Neural progenitor cell (in vitro differentiated cells): ENCODE measurements at places on chromosomes 7 and 10. TPM values are rescaled to one million over a fixed set of nuclear protein-coding genes. Genes with fewer than 3 reads are reported as not detected.

DNA sequence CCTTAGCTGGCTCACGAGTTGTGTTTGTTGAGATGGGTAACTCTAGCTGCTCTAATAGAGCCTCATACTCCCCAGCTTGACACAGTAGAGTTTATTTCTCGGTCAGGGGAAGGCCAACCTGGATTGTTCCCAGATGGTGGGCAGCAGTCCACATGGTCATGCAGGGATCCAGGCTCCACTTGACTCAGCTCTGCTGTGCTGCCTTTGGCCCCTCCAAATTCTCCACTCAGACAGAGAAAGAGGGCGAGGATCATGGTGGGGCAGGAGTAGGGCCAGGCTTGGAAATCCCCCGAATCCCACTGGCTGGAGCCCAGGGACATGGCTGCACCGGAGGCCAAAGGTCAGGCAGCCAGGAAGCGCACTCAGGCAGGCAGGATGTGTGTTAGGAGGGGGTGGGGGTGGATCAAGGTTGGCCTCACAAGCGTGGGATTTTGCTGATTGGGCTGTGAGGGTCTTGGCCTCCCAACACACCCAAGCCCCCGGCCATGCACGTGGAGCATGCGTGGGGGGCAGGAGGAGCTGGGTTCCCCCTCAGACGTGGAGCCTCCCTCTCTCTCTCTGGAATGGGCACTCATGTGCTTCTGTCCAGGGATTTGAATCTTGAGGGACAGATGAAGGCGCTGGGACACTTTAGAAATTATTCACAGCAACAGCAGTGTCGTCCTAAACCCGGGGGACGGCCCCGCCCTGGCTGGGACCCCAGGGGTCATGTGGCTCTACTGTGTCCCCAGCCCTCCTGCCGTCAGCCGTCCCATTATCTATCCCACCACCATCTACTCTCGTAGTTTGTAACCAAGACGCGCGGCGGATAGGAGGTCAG is 44.8 kb downstream of the PDGFA start:
- no peak overlapping the region for H3K27ac ChIP-seq
- no peaks in the 10 kb centered on the region for H3K36me3 ChIP-seq
- DNase-seq: no peak
- H3K4me1 ChIP-seq: peaks cover 4% of the 10 kb centered on the region
- H3K27me3 ChIP-seq: no peaks in the 10 kb centered on the region
- H3K4me3 ChIP-seq: no peak overlapping the region

- no peaks in the 10 kb centered on the region for H3K27me3 ChIP-seq
- H3K4me1 ChIP-seq: peaks cover 13% of the 10 kb centered on the region
- peak overlapping the region; percentile 82 for H3K27ac ChIP-seq
- H3K4me3 ChIP-seq: no peak overlapping the region
- DNase-seq: peak; percentile 76
These were observed 112.2 kb downstream of the CLEC2L start for GRCh38 chr7:139635526-139636302.

GRCh38 chr7:81383846-81384245 is 386.0 kb downstream of the HGF start:
- H3K4me3 ChIP-seq: no peak overlapping the region
- no peaks in the 10 kb centered on the region for H3K27me3 ChIP-seq
- DNase-seq: no peak
- no peaks in the 10 kb centered on the region for H3K36me3 ChIP-seq

DNA sequence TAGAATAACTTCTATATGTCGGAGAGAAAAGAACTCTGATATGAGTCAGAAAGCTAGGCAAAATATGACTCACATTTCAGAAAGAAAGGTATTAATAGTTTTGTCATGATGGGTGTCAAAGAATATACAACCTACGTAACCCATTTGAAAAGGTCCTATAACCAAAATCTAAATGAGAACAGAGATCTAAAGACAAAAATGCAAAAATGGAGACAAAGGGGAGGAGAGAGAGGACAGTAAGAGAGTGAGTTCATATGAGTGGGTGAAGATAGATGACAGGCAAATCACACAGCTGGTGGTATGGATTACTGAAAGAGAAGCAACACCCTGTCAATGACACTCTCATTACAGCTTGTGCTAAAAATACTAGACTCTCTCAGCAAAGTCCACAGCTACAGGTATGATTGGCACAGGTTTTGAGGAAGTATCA is 25.6 kb downstream of the ANKMY2 start:
- no peak overlapping the region for H3K27ac ChIP-seq
- H3K27me3 ChIP-seq: no peaks in the 10 kb centered on the region
- no peak for DNase-seq
- H3K4me1 ChIP-seq: peaks cover 20% of the 10 kb centered on the region
- H3K4me3 ChIP-seq: no peak overlapping the region

GRCh38 chr7:3795141-3795540 is 494.1 kb downstream of the SDK1 start:
- no peak overlapping the region for H3K27ac ChIP-seq
- H3K27me3 ChIP-seq: no peaks in the 10 kb centered on the region
- H3K36me3 ChIP-seq: no peaks in the 10 kb centered on the region

DNA sequence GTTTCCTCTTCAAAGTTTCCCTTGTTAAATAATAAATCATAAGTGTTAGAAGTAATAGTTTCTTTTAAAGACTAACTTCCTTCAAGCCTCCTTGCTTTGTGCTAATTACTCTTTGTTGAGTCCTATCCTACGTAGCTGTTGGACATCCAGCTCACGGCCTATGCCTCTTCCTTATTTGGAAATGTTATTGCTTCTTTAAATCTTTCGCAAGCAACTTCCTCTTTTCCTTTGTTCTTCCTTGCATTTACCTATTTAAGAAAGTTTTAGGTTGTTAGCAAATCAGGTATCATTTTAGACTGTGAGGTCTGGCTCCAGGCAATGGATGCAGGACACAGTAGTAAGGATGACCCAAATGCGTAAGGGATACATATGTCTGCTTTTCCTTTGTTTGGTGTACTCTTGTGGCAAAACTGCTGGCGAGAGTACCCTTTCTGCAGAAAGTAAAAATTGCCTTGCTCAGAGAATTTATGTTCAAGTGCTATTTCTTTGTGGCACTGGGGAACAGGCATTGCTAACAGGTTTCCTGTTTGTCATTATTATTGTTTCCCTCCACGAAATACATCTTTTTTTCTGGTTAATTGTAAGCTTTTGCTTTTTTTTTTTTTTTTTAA is 110.5 kb downstream of the DYNC2I1 start:
- H3K27ac ChIP-seq: no peak overlapping the region
- no peaks in the 10 kb centered on the region for H3K4me1 ChIP-seq
- no peaks in the 10 kb centered on the region for H3K36me3 ChIP-seq
- no peak overlapping the region for H3K4me3 ChIP-seq

GRCh38 chr7:28570113-28570969 is 158.0 kb downstream of the CREB5 start:
- no peaks in the 10 kb centered on the region for H3K36me3 ChIP-seq
- no peak overlapping the region for H3K27ac ChIP-seq
- no peak overlapping the region for H3K4me3 ChIP-seq
- no peaks in the 10 kb centered on the region for H3K27me3 ChIP-seq
- no peak for DNase-seq

DNA sequence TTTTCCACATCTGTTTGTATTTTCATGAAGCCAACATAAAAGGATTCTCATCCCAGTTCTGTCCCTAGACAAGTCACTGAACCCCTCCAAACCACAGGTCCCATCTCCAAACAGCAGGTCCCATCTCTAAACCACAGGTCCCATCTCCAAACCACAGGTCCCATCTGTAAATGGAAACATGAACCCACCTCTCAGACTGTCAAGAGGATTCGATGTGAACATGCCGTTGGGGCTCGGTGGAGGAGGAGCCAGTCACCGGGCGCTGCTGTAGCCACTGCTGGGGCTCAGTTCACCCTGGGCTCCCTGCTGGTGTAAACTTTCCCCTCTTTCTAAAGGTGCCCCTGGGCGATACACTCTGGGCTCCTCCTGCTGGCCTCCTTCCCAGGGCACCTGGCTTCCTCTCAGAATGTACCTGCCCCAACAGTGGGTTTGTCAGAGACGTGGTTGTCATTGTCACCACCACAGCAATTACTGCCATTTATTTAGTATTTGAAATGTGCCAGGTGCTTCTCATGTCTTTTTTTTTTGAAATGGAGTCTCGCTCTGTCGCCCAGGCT is 13.0 kb downstream of the LHPP start:
- H3K27ac ChIP-seq: no peak overlapping the region
- no peak for DNase-seq
- peaks cover 25% of the 10 kb centered on the region for H3K4me1 ChIP-seq
- no peaks in the 10 kb centered on the region for H3K36me3 ChIP-seq
- no peak overlapping the region for H3K4me3 ChIP-seq
- H3K27me3 ChIP-seq: no peaks in the 10 kb centered on the region

- no peaks in the 10 kb centered on the region for H3K27me3 ChIP-seq
- DNase-seq: no peak
- H3K4me3 ChIP-seq: peak overlapping the region; percentile 82
These were observed 417 bp downstream of the RFC2 start for GRCh38 chr7:74253835-74254128.

DNA sequence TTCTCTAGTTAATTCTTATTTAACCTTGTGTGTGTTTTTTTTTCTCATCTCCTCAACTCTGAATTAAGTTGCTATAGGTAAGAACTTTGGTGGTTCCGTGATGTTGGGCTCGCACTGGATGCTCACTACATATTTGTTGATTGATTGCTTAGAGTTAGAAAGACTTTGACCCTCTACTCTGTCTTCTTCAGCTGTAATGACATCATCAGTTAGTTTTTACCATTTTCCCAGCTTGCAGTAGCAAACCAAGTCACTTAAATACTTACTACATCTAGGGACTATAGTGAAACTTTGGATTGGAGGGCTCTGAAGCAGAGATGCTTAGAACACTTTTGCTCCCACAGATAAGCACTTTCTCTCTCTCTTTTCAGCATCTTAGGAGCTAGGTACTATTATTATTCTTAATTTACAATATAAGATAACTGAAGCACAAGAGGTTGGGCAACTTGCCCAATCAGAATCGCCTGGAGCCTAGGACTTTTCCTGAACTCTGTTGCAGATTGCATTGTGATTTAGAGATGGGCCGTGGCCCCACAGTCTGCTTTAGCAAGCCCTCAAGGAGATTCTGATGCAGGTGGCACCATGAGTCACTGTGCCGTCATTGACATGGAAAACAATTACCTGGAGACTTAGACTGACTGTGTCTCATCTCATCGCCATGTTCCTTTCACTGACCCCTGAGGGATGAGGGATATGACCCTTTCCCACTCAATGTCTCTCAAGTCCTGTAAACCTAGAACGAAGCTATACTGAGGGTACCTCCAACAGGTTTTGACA is 471.9 kb upstream of the PODXL start:
- no peak for DNase-seq
- H3K4me3 ChIP-seq: no peak overlapping the region
- no peak overlapping the region for H3K27ac ChIP-seq
- H3K36me3 ChIP-seq: no peaks in the 10 kb centered on the region
- no peaks in the 10 kb centered on the region for H3K27me3 ChIP-seq

DNA sequence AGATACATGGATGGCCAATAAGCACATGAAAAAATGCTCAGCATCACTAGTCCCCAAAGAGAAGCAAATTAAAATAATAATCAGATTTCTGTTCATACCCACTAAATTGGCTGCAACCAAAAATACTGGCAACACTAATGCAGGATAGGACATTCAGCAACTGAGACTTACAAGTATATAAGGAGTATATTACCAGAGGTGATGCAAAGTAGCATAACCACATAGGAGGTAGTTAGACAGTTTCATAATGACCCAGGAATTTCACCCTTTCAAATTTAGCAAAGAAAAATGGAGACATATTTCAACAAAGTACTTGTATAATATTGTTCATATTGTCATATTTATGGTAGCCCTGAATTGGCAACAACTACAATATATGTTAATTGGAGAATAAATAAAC is 727.8 kb downstream of the GRID1 start:
- H3K4me1 ChIP-seq: no peaks in the 10 kb centered on the region
- no peak for DNase-seq
- H3K27me3 ChIP-seq: no peaks in the 10 kb centered on the region
- no peak overlapping the region for H3K27ac ChIP-seq

- H3K27me3 ChIP-seq: peaks cover 3% of the 10 kb centered on the region
- H3K27ac ChIP-seq: no peak overlapping the region
- peaks cover 23% of the 10 kb centered on the region for H3K4me1 ChIP-seq
- DNase-seq: no peak
- no peak overlapping the region for H3K4me3 ChIP-seq
- H3K36me3 ChIP-seq: no peaks in the 10 kb centered on the region
These were observed 172.9 kb downstream of the WDR37 start for GRCh38 chr10:1229116-1229515.

DNA sequence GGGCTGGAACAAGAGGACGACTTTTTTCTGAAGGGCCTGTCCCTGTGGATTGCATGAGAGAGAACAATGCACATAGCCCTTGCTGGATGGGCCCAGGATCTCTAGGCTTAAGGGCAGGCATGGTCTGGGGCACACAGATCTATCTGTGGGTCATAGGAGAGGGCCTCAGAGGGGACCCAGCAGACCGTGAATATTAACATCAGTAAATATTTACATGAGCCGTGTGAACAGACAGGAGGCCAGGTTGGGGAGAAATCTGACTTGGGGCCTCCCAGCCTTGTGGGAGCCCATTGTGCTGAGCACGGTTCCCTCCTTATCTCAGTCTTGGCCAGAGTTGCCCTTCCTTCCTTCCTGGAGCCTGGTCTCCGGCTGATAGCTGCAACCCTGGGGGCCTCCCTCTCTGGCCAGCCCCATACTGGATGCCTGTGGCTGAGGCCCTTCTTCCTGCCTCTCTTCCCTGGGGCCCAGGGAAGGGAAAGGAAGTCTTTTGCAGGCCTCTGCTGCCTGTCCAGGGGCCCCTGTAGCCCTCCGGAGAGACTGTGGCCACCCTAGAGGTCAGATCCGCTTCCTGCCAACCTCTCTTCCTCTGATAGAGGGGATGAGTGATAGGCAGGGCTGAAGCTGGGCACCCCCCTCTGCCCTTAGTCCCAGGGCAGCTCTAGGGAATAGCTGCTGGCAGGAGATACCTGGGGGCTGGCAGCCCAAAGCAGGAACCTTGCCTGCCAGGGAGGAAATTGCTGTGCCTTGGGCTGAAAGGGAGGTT is 44.5 kb upstream of the TRIM8 start:
- no peak overlapping the region for H3K27ac ChIP-seq
- DNase-seq: no peak
- peaks cover 5% of the 10 kb centered on the region for H3K36me3 ChIP-seq
- no peak overlapping the region for H3K4me3 ChIP-seq
- H3K27me3 ChIP-seq: no peaks in the 10 kb centered on the region

GRCh38 chr10:29900865-29901264 is 158.5 kb downstream of the JCAD start:
- H3K4me1 ChIP-seq: no peaks in the 10 kb centered on the region
- no peaks in the 10 kb centered on the region for H3K27me3 ChIP-seq
- H3K27ac ChIP-seq: no peak overlapping the region

Gene HABP2
- not detected in 2 replicates for total RNA-seq

Gene SUGCT
- total RNA-seq: 7.8 and 10.1 TPM in 2 replicates

Gene SFTPA2
- not detected in 2 replicates for total RNA-seq

Gene TMEM139
- total RNA-seq: 0.94 and 5.4 TPM in 2 replicates
